RPMI7951 (cell line): ENCODE measurements at places on chromosomes 6 and 20. TPM values are rescaled to one million over a fixed set of nuclear protein-coding genes. Genes with fewer than 3 reads are reported as not detected.

Gene TOX2
- total RNA-seq: 24.7 and 25.4 TPM in 2 replicates

Gene ZSWIM3
- 9.3 and 9.4 TPM in 2 replicates for total RNA-seq

Gene MYO6
- total RNA-seq: 5.0 and 6.0 TPM in 2 replicates

Gene GPR63
- total RNA-seq: 0.24 and 0.29 TPM in 2 replicates

Gene MYLK4
- total RNA-seq: 0.29 and 0.60 TPM in 2 replicates

Gene RWDD2A
- 2.9 and 3.0 TPM in 2 replicates for total RNA-seq

Gene SLC4A11
- total RNA-seq: 0.60 and 0.68 TPM in 2 replicates

Gene ARMH2
- total RNA-seq: not detected in 2 replicates

Gene GGTLC1
- not detected in 2 replicates for total RNA-seq

Gene ZNF311
- total RNA-seq: 1.1 and 2.4 TPM in 2 replicates

Gene NCOA7
- total RNA-seq: 12.8 and 17.9 TPM in 2 replicates
